ENCODE measurements at places on chromosomes 2 and 18.

DNA sequence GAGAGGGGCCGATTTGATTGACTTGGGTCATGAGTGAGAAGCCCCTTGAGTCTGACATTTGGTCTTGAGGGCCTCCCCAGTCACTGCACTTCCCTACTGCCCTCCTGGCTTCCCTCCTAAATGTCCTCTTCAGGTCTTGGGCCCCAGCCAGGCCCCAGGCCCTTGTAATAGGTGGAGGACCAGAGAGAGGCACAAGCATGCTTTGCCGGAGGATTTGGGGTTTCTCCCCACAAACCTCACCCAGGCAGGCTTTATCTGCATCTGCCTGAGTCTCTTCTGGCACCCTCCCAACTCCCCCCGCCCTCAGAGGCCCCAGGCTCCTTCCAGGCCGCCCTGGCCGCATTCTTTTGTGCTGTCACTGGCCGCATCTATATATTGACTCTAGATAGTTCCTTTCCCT is 270.7 kb downstream of the HAUS1 start:
- DNase-seq, result no peak

DNA sequence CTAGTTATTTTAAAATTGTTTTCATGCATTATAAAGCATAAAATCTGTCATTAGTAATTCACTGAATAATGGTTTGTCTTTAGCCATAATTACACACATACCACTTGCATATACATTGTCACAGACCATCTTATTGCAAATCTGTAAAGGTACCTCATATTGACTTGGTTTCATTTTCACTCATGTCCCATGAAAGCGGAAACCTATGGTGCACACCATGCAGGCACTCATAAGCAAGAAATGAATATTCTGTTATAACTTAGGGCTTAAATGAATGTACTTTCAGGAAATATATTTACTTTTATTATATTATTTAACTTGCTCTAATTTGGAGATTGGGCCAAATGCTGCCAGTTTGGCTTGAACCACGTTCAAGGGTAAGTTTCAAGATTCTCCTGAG is 29.2 kb upstream of the STK17B start:
- DNase-seq, result no peak

DNA sequence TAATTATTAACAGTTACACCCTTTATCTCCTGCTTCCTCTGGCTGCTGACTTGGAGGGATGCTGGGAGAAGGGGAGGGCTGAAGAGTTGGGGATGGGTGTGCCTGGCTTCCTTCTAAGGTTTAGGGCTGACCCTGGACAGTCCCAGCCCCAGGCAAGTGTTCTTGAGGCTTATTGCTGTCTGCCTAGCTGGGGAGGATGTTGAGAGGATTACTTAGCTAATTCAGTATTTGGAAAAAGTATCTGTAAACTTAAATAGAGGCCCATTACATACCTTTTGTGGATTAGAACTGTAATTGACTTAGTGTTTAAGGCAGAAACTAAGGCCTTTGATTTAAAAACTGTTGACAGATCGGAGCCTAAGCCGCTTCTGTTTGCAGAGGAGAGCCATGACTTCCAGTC is 67.6 kb downstream of the AGAP1 start:
- DNase-seq, result no peak

GRCh38 chr2:49928551-49928950 is 774.2 kb upstream of the FSHR start:
- no peak for DNase-seq

DNA sequence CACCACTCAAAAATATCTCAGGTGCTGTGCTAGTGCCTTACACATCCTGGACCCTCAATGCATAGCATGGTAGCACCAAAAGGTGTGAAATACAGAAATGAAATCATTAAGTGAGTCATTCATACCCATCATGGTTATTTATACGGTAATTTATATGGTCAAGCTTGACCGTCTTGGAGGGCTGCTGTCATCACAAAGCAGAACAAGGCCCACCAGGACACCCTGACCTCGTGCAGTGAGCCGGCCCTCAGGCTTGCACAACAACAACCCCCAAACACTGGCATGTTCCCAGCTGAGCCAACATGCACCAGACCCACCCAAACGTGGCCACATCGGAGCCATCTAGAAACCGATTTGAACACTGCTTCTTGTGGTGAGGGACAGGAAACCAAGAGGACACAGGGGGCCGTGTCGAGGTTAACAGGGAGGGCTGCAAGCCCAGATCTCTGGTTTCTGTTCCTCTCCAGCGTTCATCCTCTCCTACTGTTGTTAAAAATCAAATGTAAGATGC is 378.5 kb upstream of the ID2 start:
- peak; percentile 54 for DNase-seq

GRCh38 chr2:232228971-232229894 is 149.3 kb upstream of the ALPP start:
- DNase-seq, result no peak

DNA sequence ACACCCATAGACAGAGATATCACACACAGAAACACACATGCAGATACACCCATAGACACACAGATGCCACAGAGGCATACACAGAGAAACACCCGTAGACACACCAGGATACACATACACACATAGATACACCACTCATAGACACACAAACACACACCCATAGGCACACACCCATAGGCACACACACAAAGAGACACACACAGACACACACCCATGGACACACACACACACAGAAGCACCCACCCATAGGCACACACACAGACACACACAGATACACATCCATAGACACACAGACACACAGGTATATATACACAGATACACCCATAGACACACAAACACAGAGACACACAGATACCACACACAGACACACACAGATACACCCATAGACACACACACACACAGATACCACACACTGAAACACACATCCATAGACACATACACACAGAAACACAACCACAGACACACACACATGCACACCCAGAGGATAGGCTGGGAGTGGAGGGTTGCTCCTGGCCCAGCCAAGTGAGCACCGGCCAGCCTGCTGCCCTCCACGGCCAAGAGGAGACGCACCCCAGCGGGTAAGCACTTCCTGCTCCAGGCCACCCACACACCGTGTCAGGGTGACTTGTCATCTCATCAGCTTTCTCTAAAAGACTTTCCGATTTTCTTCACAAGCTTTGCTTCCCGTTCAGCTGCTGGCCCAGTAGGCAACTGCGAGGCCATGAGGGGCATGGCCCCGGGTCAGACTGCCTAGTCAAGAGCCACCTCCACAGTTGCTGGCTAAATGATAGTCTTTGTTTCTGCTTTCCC is 14.1 kb upstream of the CNNM3 start:
- DNase-seq, result no peak

GRCh38 chr2:215019521-215020145 is 118.8 kb downstream of the ABCA12 start:
- no peak for DNase-seq

DNA sequence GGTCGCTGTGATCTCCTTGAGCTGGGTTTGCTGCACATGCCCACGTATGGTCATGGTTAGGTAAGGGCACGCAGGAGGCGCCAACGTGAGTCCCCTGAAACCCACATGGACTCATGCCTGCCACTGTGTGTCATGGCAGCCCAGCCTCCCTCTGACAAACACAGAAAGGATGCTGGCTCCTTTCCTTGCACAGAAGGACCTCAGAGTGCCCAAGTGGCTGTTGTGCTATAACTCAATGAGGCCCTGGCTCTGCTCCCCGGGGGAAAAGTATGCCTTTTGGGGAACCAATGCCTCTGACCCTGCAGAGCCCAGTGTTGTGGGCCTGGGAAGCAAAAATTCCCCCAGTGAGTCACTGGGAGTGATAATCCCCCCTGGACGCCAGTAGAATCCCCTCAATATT is 233.9 kb downstream of the VAPA start:
- no peak for DNase-seq

DNA sequence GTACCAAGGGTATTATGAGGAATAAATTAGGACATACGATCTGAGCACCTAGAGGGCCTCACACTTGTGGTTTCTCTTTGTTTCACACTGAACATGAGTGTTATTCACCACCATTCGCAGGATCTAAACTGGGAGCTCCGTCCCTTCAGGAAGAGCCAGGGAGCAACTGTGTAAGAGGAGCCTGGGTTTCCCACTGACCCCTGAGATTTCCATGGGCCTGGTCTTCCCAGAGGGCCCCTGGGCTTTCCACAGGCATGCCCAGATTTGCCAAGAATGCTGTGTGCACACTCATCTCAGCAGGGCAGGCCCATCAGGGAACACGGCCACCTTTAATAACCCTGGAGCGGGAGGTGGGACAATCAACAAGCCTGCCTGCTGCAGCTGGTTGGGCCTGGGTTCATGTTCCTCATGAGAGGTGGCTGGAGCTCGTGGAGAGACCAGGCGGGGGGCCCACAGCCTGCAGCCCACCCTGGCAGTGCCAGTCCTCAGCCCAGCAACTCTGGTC is 416.8 kb upstream of the MYT1L start:
- no peak for DNase-seq

DNA sequence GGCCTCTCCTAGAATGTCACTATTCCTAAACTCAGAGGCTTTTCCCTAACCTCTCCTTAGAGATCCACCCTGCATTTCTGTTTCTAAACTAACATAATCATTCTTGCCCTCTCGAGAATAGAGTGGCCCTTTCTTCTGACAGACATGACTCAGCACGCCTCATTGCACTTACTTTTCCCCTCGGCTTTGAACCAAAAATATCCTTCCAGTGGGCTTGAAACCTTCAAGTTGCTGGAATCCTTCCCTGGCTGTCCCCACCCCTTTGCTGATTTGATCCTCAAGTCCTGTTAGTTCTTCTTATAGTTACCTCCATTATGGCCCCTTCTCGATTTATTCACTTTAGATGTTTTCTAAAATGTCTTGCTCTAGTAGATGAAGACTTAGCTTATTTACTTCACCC is 158.0 kb downstream of the LTBP1 start:
- no peak for DNase-seq

DNA sequence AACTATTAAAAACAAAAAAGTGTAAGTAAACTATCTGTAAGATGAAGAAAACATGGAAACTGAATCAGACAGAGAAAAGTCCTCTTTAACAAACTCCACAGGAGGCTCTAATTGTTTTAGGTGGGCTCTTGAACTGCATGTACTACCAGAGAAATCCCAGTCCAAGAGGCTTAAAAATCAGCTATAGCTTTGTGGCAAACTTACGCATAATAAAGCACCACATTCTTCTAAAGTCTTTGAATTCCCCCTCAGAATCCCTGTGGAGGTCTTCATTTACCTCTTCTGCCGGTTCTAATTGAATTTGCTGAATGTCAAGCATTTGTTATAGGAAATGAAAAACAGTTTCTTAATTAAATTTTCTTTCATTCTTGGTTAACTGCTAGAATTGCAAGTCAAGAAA is 40.8 kb downstream of the CHN1 start:
- DNase-seq, result no peak

GRCh38 chr2:202542142-202542541 is 92.6 kb upstream of the FAM117B start:
- peak; percentile 41 for DNase-seq

- no peak for DNase-seq
These were observed 80.0 kb downstream of the TWIST2 start for GRCh38 chr2:238927746-238928519.

- no peak for DNase-seq
These were observed 146.5 kb downstream of the ASB1 start for GRCh38 chr2:238573065-238573778.

DNA sequence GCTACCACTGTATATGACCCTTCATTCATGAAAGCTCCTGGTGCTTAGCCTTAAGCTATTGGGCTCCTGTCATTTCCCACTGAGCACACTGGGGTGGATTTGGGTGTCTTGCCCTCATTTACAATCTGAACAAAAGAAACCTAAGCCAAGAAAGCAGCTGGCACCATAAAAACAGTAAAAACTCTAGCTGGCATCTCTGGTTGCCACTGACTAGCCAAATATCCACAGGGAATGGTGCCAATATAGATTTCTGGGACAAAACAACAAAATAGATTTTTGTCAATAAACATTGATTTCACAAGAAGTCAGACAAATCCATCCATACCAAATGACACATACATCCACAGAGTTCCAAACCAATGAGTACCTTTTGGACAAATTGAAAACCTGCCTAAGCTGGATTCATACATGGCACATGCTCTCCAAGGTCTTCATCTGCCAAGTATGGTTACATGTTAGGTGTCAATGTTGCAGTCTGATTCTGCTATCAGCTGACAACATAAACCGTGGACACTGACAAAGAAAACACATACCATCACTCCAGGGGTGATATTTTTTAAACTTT is 1081.5 kb upstream of the ZEB2 start:
- no peak for DNase-seq

DNA sequence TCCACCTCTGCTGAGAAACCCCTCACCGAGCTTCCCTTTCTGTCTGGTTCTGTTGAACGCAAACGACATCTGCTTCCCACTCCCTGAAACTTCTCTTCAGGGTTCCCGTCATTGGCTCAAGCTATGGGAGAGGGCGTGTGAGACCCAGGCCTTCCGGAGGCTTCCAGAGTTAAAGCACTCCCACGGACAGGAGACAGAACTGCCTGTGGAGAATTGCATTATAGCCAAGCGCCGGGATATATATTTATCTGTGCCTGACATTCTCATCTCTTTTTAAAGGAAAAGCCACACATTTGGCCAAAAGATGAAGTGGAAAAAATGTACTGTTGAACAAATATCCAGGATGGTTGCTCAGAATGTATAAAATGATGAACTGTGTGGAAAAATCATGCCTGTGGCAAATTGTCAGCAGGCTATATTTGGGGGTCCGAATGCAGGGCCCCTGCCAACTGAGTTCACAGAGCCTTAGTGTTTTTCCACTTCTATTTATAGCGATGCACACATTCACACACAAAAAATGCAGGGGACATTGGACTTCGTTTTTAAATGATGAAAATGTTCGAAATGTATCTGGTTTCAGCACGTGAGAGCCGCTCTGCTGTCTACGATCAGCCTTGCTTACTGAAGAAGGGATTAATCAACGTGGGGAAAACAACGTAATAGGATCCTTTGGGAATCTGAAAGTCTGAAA is 59.5 kb downstream of the E2F6 start:
- no peak for DNase-seq

- DNase-seq, result no peak
These were observed 238.5 kb upstream of the ERBB4 start for GRCh38 chr2:212777020-212777491.

DNA sequence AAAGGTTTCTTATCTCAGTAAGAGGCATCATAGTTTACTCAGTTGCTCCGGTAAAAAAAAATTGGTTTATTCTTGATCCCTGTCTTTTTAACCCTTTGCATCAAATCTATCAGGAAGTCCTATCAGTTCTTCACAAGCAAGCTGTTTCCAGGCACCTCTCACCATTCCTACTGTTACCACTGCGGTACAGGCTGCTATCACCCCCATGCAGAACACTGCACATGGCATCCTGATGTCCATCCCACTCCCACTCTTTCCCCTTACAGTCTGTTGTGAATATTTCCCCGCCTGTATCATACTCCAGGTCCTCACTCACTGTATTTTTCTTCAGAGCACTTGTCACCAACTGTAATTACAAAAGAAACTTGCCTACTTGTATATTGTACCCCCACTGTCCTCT is 5.3 kb upstream of the CNRIP1 start:
- DNase-seq, result no peak

GRCh38 chr2:140893685-140894084 is 1237.1 kb downstream of the LRP1B start:
- no peak for DNase-seq

All from hippocampal formation (tissue), 2 donors.